ENCODE measurements at places on chromosomes 2 and 18.

- no peak for DNase-seq
Measured at GRCh38 chr2:189579585-189580186, 900 bp downstream of the SLC40A1 start.

DNA sequence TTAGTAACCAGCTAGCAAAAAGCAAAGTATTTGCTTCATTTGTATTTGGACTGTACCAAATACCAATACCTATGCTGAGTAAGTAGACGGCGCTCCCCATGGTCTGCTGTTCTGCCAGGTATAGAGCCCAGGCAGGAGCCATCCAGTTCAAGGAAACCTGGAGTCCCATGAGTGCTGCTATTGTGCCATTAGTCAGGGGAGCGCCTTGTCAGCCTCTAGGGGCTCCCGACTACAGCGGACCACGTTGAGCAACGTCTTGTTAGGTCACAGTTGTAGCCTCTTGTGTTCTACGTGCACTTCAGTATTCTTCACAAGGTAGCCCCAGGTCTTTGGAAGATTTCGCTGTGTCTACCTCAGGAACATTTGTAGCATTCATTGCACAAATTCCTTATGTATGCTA lies 21.6 kb upstream of the SLC9A2 start:
- no peak for DNase-seq

GRCh38 chr2:172280571-172281361 lies 146.6 kb upstream of the ITGA6 start:
- DNase-seq = no peak

DNA sequence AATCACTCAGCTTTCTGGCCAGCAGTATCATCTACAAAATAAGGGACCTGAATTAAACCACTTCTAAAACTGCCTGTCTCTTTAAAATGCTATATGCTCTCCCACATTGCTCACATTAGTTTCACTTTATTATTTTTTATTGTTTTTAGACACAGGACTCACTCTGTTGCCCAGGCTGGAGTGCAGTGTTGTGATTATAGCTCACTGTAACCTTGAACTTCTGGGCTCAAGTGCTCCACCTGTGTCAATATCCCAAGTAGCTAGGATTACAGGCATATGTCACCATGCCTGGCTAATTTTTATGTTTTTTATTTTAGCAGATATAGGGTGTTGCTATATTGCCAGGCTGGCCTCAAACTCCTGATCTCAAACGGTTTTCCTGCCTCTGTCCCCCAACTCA lies 591.3 kb upstream of the ZNF804A start:
- no peak for DNase-seq

GRCh38 chr2:24411488-24412151 lies 51.3 kb upstream of the ITSN2 start:
- no peak for DNase-seq

DNA sequence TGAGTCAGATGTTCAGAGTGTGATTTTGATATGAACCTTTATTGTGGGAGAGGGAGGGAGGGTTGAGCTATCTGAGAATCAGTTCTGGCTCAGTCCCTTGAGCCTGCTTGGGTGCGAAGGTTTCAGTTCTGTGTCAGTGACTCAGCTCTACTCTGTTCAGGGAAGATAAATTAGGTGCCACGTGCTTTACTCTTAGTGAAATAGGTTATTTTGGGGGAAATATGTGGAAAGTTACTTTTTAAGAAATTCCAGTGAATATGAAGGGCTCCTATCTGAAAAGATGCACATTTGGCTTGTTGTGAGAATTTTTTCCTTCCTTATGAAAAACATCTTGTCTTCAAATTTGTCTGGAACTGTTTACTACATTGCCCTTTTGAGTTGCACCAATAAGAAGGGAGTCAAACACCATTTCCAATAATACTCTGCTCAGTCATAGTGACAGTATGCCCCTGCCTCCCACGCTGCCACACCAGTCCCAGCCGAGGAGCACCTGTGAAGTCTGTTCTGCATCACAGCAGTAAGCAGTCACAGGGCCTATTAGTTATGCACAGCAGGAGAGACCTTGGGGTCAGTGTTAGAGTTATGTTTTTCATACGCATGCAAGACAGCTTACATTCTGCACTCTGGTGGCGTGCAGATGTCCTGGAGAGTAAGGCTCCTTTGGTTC lies 32.8 kb upstream of the DNAH7 start:
- no peak for DNase-seq

- no peak for DNase-seq
Measured at GRCh38 chr2:182891611-182892010, 25.2 kb upstream of the FRZB start.

Data from nucleus accumbens (tissue), 56 donors.